ENCODE measurements at places on chromosomes 13 and 19.
A peak's percentile ranks its signal among the peaks of the same experiment; 100 is the strongest.

- peak; percentile 85 for DNase-seq
These were observed at the start of gene ICAM1 for GRCh38 chr19:10270616-10271394. ICAM1 (plus strand) TSS chr19:10271120; CDS start chr19:10271160, 40 bp downstream.

- peak; percentile 40 for DNase-seq
These were observed 16.2 kb downstream of the CERS1 start for GRCh38 chr19:18879579-18880373.

- no peak for DNase-seq
These were observed 171.9 kb downstream of the FOXO1 start for GRCh38 chr13:40494513-40494912.

GRCh38 chr13:110531671-110532083 is 29.8 kb downstream of the RAB20 start:
- DNase-seq = no peak

- no peak for DNase-seq
These were observed 8.4 kb upstream of the RAP2A start for GRCh38 chr13:97425590-97425989.

GRCh38 chr13:49516467-49516866 is 20.7 kb downstream of the PHF11 start:
- DNase-seq = no peak

DNA sequence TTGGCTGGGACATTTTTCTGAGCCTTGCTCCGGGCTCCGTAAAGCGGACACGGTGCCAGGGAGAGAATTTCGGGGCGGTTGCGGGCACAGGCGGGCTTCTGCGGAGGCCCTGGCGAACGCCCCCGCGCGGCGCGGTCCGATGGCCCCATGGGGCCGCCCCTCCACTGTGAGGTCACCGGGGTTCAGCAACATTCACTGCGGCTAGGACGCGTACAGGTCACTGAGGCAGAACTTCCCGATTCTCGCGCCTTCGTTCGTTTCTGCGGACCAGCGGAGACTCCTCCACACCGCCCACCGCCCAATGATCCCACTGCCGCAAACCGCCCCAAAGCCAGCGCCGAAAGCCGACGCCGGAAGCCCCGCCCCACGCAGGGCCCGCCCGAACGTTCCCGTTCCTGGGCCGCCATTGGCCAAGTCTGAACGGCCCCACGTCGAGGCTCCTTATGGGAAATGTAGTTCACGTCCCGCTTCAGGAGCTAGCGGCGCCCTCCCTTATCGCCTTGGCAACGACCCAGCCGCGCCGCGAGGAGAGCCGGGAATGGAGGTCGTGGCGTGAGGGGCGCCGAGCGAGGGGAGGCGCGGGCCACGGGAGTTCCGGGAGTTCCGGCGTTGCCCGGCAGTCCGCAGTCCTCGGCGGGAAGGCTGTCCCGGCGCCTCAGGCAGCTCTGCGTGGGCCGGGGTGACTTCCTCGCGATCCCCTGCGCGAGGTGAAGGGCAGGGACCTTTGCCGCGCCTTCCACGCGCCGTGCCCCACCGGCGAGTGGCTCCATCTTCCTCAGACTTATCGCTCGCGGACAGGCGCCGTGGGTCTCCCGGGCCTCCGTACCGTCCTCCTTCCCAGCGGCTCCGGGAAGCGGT is at the start of gene ZNF584:
Gene ZNF584 (plus strand): TSS at position 498 of the 858 bp plus-strand sequence. CDS start 499 bp downstream, outside the sequence.
- peak; percentile 98 for DNase-seq

GRCh38 chr19:3682741-3683404 is 17.4 kb downstream of the PIP5K1C start:
- DNase-seq = no peak

DNA sequence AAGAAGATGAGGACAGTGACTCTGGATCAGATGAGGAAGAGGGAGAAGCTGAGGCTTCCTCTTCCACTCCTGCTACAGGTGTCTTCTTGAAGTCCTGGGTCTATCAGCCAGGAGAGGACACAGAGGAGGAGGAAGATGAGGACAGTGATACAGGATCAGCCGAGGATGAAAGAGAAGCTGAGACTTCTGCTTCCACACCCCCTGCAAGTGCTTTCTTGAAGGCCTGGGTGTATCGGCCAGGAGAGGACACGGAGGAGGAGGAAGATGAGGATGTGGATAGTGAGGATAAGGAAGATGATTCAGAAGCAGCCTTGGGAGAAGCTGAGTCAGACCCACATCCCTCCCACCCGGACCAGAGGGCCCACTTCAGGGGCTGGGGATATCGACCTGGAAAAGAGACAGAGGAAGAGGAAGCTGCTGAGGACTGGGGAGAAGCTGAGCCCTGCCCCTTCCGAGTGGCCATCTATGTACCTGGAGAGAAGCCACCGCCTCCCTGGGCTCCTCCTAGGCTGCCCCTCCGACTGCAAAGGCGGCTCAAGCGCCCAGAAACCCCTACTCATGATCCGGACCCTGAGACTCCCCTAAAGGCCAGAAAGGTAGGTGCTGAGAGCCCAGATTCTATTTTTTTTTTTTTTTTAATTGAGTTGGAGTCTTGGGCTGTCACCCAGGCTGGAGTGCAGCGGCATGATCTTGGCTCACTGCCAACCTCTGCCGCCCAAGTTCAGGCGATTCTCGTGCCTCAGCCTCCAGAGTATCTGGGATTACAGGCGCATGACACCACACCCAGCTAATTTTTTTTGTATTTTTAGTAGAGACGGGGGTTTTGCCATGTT is 2.3 kb downstream of the PPP1R15A start:
- DNase-seq = peak; percentile 24

All from stimulated activated CD4-positive, alpha-beta T cell treated with anti-CD3 and anti-CD28 coated beads, Interleukin-15, amount 100 ng/mL, for 24 hours (primary cell).